Vagina (tissue), 2 donors: ENCODE measurements at places on chromosomes 6 and 20. TPM values are rescaled to one million over a fixed set of nuclear protein-coding genes. Genes with fewer than 3 reads are reported as not detected.

GRCh38 chr6:22754061-22754460, 184.7 kb downstream of the HDGFL1 start:
- H3K36me3 ChIP-seq, result no peaks in the 10 kb centered on the region
- H3K27ac ChIP-seq, result no peak overlapping the region
- no peak for DNase-seq
- no peaks in the 10 kb centered on the region for H3K27me3 ChIP-seq

- no peak for DNase-seq
- no peaks in the 10 kb centered on the region for H3K27me3 ChIP-seq
- peaks cover 54% of the 10 kb centered on the region for H3K4me1 ChIP-seq
- H3K36me3 ChIP-seq, result no peaks in the 10 kb centered on the region
Measured at GRCh38 chr6:106514583-106514885, 114.8 kb downstream of the RTN4IP1 start.

DNA sequence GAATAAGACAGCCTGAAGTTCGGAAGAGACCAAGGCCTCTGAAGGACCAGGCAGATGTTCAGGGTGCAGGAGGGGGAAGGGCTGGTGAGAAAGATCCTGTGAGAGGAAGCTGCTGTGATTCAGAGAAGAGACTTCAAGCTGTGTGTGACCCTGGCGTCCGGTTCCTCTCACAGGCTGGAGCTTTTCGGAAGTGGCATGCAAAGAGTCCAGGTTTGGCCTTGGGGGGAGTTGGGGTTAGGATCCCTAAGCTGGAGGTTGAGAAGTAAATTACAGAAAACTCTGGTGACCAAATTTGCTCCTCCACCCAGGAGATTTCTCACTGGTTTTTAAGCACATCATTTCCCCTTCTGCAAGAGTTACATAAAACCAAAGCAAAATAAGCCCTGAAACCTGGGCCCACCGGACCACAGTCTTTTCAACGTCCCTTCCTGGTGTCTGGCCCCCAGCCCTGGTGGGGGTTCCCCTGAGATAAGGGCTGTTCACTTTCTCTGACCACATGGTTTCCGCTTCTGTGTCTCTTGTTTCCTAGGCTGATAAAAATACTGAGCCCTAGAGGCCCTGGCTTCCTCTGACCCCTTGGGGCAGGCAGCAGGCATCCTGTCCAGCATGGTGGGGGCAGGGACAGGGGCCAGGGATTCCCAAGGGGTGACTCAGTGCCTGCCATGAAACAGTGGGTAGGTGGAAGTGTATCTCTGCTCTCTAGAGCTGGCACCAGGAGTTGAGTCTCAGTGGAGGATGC, 12.0 kb upstream of the LTA start:
- H3K4me1 ChIP-seq, result peaks cover 23% of the 10 kb centered on the region
- H3K27ac ChIP-seq, result peak overlapping the region; percentile 18
- DNase-seq, result no peak
- H3K36me3 ChIP-seq, result peaks cover 31% of the 10 kb centered on the region

- no peaks in the 10 kb centered on the region for H3K4me1 ChIP-seq
- H3K27me3 ChIP-seq, result no peaks in the 10 kb centered on the region
- H3K27ac ChIP-seq, result no peak overlapping the region
- no peaks in the 10 kb centered on the region for H3K36me3 ChIP-seq
- DNase-seq, result no peak
Measured at GRCh38 chr6:20600831-20601230, 66.6 kb downstream of the CDKAL1 start.

DNA sequence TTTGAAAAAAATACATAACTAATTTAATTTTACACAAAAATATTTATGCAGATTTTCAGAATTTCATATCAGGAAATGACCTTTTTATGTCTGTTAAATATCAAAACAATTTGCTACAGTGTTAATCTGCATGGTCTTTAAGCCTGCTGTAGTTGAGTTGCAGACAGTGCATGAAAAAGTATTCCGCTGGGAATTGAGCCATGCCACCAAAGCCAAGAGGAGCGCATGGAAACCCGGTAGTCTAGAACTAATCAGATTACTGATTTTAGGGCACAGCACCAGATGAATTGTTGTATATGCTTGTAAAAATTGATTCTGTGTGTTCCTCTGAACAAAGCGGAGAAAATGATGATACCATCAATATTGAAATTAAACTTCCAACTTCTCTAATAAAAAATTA, 34.3 kb upstream of the LAMP5 start:
- no peak overlapping the region for H3K4me3 ChIP-seq
- no peak for DNase-seq
- no peaks in the 10 kb centered on the region for H3K4me1 ChIP-seq
- no peak overlapping the region for H3K27ac ChIP-seq
- no peaks in the 10 kb centered on the region for H3K27me3 ChIP-seq

THEMIS gene
- total RNA-seq, result 5.6 TPM

HDGFL1 gene
- total RNA-seq, result not detected

VPS52 gene
- total RNA-seq, result 42.2 TPM
